AG04449 (cell line): ENCODE measurements at places on chromosomes 2 and 18.

- DNase-seq: no peak
Observed at GRCh38 chr2:43854671-43855070, 15.9 kb downstream of the ABCG8 start.

- DNase-seq: peak; percentile 58
Observed at GRCh38 chr2:55133467-55134315, 83.4 kb upstream of the RTN4 start.

- DNase-seq: no peak
Observed at GRCh38 chr2:102200539-102200938, 13.7 kb downstream of the IL1RL2 start.

GRCh38 chr2:46339676-46340459, 42.7 kb downstream of the EPAS1 start:
- no peak for DNase-seq
